ENCODE measurements at places on chromosomes 12 and 14.

GRCh38 chr12:24109381-24110039 is 160.0 kb upstream of the SOX5 start:
- peak; percentile 10 for DNase-seq

DNA sequence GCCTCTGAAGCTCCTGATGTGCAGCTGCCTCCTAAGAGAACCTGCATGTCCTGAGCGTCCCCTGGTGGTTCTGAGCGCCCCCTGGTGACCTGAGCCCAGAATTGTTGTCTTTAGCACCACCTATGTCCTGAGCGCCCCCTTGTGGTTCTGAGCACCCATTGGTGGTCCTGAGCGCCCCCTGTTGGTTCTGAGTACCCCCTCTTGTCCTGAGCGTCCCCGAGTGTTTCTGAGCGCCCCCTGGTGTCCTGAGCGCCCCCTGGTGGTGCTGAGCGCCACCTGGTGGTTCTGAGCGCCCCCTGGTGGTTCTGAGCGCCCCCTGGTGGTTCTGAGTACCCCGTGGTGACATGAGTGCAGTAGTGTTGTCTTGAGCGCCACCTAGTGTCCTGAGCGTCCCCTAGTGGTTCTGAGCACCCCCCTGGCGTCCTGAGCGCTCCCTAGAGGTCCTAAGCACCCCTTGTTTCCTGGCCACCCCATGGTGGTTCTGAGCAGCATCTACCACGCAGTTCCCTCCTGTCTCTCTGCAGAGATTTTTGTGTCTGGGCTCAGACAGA is 782.5 kb downstream of the TMEM121 start:
- peak; percentile 93 for DNase-seq

GRCh38 chr14:41144370-41144769 is 462.3 kb upstream of the LRFN5 start:
- no peak for DNase-seq

- peak; percentile 68 for DNase-seq
Observed at GRCh38 chr12:104546575-104546974, 89.8 kb downstream of the CHST11 start.

DNA sequence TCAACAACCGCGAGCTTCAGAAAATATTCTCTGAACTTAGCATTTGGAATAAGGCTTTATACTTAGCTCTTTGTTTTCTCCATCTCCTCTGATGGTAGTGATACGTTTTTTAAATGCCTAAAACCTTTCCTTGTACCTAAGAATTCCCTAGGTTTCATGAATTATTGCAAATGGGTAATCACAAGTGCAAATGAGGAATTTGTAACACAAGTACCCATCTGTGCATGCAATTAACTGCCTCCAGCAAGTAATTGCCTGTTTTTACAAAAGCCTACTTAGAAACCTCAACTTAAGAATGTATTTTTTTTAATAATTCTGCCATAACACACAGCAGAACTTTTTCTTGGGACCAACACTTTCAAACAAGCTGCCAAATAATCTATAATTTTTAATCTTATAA is 149.2 kb downstream of the PHLDA1 start:
- DNase-seq = no peak

DNA sequence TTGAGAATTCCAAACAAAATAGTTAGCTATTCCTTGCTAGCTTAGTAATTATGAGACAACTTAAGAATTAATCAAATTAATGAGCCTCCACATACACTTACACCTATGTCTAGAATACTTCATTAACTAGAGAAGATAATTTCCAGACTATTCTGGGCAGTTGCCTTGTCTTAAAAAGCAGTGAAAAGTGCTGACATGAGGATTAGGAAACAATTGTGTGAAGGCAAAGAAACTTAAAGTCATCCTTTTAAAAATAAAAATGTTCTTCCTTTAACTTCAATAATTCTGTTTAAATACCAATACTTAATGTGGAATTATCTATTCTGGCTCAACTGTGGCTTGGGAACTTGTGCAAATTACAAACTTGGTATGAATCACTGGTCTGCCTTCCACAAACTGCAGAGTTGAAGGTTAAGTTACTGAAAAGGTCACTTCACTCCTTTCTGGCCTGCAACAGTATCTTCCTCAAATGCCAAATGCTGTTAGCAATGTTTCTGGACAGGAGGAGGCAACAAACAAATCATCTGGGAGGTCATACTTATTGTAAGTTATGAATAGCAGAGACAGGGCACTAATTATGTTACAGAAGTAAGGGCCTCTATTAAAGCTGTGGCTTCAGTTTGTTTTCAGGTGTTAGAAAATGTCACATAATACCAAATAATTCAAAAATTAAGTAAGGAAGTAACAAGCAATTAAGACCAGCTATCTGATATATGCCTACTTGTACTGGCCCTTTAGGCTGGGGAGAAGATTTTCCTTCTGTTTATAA is 19.2 kb downstream of the PPTC7 start:
- peak; percentile 40 for DNase-seq
